ENCODE measurements at places on chromosomes 6 and 20.

- no peak for DNase-seq
Measured at GRCh38 chr6:81694207-81694606, 58.3 kb downstream of the TENT5A start.

GRCh38 chr6:116229287-116229913 is 24.5 kb downstream of the TSPYL4 start:
- DNase-seq: no peak

GRCh38 chr6:157556671-157557430 is 175.9 kb downstream of the ZDHHC14 start:
- DNase-seq: no peak

DNA sequence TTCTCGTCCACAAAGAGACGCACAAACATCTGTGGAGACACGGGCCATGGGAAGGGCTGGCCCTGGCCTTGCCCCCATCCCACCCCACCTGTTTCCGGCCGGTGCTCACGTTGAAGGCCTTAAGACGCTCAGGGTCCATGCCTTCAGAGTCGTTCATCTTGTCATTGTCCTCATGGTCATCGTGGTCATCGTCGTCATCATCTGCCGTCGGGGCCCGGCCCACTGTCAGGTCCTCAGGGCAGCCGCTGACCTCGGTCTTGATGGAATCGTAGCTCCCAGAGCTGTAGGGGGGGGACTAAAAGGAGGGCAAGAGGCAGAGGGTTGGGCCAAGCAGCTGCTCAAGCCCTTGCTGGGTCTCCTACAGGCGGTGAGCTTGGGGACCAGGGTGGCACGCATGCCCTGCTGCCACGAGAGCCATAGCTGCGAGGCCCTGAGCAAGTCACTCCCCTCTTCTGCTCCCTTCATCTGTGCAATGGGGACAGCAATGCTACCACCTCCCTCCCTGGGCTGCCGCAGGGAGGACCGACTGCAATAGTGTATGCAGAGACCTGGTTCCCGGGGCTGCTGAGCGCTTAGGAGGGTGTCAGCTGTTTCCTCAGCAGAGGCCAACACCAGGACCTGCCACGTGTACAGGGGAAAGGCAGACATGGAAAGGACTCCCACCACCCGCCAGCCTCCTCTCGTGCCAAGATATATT is 95.5 kb downstream of the ASXL1 start:
- DNase-seq: no peak

DNA sequence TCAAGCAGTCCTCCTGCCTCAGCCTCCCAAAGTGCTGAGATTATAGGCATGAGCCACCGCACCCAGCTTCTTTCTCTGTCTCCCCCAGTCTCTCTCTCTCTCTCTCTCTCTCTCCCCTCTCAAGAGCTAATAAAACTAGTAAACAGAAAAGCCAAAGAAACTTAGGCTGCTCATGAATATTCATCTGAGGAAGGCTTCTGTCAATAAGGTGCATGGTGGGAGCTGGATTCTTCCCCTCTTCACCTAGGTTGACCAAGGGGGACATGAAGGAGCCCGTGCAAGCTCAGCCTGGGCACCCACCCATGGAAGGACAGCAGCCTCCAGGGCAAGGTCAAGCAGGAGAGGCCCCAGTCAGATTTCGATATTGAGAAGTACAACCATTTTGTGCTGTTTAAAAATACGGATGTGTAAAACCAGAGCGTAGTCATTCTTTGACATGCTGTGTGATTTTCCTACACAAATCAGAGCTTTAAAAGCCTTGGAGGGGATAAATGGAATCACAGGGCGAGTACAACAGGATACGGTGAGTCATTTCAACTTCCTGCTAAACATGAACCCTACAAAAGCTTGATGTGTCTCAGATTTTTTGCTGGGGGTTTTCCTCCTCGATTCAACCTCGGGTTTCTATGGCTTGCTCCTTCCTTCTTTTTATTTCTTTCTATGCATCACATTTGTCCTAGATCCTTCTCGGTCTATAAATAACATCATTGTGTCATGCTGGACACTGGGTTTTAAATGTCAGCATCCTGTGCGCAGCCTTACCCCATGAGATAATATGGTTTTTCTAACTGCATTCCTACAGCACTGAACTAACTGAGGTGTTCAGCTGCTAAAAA is 368.9 kb upstream of the JARID2 start:
- DNase-seq: no peak

DNA sequence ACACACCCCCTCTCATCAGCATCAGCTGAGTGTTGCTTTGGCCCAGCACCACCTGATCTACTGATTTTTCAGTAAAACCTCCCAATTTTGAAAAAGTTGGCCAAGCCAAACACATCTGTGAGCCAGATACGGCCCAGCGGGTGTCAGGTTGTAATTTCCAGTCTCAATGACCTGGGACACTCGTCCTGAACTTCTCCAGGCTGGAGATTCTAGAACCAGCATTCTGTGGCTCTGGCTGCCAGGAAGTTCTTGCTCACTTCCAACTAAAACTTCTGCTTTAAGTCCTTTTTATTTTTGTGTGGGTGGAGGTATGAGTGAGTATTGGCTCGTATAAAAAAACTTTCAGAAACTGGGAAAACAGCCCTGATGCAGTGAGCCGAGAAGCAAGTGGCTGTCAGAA is 5.1 kb downstream of the KIAA1755 start:
- no peak for DNase-seq

- peak; percentile 4 for DNase-seq
Measured at GRCh38 chr6:142207265-142207877, 60.3 kb downstream of the VTA1 start.

DNA sequence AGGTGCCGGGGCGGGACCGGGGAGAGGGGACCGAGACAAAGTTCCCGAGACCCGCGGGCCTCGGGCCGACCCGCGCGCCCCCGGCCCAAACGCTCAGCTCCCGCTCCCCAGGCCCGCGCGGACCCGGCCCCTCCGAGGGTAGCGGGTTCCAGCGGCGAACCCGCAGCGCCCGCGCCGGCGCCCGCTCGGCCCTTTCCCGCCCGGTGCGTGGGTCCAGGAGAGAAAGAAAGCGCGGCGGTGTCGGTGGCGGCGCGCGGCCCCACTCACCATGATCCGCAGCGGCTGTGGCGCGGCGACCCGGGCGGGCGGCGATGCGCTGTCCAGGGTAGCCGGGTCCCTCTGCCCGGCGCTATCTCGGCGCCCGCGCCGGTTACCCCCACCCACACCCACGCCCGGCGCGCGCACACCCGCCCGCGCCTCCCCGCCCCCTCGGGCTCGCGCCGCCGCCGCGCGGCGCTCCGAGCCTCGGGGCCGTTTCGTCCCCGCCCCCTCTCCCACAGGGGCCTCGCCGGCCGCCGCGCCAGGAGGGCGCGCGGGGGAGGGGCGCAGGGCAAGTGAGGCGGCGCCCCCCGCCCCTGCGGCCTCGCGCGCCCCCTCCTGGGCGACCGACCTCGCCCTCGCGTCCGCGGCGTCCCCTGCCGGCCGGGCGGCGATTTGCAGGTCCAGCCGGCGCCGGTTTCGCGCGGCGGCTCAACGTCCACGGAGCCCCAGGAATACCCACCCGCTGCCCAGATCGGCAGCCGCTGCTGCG is at the start of gene ELOVL2:
TSS of gene ELOVL2 (minus strand) at position 345 of the 751 bp plus-strand sequence. CDS start at position 270, 75 bp downstream.
- DNase-seq: peak; percentile 2

GRCh38 chr20:44231193-44231592 is 15.9 kb upstream of the GDAP1L1 start:
- no peak for DNase-seq

DNA sequence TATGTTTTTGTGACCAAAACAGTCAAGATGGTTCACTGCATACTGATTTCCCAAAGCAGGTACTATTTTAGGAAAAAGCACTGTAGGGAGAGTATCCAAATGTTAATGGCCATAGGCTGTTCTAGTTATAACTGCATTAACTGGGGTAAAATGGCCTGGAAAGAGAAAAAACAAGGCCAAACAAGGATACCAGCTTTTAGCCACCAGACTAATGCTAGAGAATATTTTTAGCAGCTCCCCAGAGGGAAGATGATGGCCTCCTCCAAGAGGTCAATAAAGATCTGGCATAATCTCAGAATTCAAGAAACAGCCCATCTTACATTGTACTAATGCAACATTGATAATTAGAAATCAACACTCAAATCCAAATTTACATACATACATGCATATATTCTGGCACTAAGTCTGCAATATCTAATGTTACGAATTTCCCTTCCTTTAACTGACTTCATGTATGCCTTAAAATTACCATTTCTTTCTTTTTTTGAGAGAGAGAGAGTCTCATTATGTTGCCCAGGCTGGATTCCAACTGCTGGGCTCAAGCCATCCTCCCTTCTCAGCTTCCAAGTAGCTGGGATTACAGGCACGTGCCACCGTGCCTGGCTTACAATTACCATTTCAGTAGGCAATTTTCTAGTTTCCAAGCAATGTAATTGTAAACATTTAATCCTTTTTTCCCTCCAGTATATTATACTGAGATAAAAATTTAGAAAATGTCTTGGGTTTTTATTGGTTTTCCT is 9.3 kb downstream of the COX7A2 start:
- DNase-seq: no peak

GRCh38 chr6:57063847-57064246 is 17.4 kb downstream of the KIAA1586 start:
- no peak for DNase-seq

DNA sequence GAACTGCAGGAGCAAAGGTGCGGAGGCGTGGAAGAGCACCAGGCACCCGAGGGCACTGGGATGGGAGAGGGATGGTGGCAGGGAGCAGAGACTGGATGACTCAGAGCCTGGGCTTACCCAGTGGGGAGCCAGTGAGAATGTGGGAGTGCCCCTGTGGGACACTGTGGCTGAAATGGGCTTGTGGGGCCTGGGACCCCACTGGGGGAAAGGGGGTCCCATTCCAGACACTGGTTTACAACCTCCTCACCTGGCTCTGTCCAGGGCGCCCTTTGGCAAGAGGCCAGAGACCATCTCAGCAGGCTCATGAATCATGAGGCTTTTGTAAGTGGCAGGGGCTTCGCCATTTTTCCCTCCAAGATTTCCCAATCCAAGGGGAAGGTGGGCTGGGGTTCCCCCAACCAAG is 124.0 kb upstream of the MAFB start:
- DNase-seq: no peak

- DNase-seq: no peak
Measured at GRCh38 chr6:160418370-160418769, 70.2 kb downstream of the SLC22A3 start.

- no peak for DNase-seq
Measured at GRCh38 chr6:110484321-110484720, 7.9 kb upstream of the SLC22A16 start.

DNA sequence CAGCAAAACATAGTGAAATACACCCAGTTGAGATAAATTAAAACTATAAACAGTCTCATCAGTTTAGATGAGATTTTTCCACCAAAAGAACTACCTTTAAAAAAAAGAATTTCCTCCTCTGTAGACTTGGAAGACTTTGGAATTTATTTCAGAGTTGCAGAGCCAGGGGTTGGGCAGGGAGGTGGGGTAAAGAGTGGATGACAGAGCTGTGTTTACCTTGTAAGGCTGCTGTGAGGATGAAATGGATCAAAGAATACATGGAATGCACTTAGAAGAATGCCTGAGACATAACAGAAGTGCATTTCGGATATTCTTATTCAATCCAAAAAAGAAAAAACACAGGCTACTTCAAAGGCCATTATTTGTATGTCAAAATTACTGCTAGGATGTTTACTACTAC is 6.4 kb upstream of the LY86 start:
- no peak for DNase-seq

- peak; percentile 10 for DNase-seq
Measured at GRCh38 chr6:118709859-118710350, 58.5 kb upstream of the CEP85L start.

DNA sequence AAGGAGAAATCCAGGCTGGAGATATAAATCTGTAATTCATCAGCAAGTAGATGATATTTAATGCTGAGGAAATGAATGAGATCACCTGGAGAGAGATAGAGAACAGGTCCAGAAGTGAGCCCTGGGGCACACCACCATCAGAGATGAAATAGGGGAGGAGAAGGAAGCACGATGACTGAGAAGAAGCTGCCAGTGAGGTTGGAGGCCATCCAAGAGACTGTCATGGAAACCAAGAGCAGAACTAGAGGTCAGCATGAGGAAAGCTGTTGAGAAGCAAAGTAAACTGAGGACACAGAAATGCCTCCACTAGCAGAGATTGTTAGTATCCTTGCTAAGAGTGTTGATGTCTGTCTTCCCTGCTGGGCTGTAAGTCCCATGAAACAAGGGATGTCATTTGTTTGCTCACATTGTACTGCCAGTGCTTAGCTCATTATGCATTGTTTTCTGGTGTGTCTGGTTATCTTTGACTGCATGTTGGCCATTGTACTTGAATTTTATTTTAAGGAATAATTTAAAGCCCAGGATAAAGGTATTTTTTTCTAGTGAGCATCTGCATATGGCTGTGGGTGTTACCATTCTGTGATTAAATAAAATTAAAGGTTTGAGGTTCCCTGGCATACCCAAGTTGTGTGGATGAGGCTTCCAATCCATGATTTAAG is 35.8 kb downstream of the CDH22 start:
- DNase-seq: no peak

- DNase-seq: no peak
Measured at GRCh38 chr6:107062691-107063090, 34.7 kb downstream of the MTRES1 start.

GRCh38 chr20:25460566-25461280 is 53.2 kb downstream of the GINS1 start:
- no peak for DNase-seq

DNA sequence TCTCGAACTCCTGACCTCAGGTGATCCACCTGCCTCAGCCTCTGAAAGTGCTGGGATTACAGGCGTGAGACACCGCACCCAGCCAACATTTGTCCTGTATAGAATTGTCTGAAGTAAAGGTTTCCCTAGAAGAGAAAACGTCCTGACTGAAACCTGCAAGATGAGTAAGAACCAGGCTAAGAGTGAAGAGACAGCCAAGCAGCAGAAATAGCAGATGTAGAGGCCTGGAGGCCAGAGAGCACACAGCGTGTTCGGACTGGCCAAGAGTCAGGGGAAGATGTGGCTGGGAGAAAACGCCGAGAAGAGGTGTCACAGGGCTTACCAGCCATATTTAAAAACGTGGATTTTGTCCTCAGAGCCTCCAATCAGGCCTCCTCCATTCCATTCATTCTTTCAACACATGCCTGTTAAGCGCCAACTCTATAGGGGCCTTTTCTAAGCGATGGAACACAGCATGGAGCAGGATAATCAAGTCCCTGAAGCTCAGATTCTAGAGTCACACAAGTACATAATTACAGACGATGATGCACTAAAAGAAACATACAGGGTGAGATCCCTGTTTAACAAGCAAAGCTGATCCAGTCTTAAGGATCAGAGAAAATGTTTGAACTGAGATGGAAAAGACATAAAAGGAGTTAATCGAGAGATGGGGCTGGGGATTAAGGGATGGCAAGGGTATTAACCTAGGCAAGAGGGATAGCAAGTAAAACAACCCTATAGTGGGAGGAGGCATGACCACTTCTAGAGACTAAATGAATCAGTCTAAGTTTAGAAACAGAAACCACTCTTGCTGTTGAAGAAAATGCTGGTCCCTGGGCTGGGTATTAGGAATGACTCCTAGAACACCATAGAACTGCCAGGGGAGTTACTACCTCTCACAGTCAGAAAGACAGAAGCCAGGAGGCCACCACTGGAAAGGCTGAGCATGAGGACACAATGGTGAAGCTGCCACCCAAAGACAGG is 4.8 kb downstream of the ZCCHC3 start:
- DNase-seq: no peak

Measured in activated naive CD4-positive, alpha-beta T cell (primary cell).